H9 (cell line): ENCODE measurements at places on chromosomes 11 and 22. TPM values are rescaled to one million over a fixed set of nuclear protein-coding genes. Genes with fewer than 3 reads are reported as not detected.
A peak's percentile ranks its signal among the peaks of the same experiment; 100 is the strongest.

Gene PLA2G3
- 8.2 and 8.3 TPM in 2 replicates for total RNA-seq

Gene RTN4RL2
- 7.0 and 7.1 TPM in 2 replicates for total RNA-seq

- H3K4me1 ChIP-seq, result no peaks in the 10 kb centered on the region
- no peak overlapping the region for H3K27ac ChIP-seq
- H3K4me3 ChIP-seq, result peak overlapping the region; percentile 44; the same call in 1 of the 3 replicates
- no peaks in the 10 kb centered on the region; the same call in none of the 3 replicates for H3K36me3 ChIP-seq
- DNase-seq, result no peak
Observed at GRCh38 chr11:65538232-65538914, 13.5 kb downstream of the SCYL1 start.

DNA sequence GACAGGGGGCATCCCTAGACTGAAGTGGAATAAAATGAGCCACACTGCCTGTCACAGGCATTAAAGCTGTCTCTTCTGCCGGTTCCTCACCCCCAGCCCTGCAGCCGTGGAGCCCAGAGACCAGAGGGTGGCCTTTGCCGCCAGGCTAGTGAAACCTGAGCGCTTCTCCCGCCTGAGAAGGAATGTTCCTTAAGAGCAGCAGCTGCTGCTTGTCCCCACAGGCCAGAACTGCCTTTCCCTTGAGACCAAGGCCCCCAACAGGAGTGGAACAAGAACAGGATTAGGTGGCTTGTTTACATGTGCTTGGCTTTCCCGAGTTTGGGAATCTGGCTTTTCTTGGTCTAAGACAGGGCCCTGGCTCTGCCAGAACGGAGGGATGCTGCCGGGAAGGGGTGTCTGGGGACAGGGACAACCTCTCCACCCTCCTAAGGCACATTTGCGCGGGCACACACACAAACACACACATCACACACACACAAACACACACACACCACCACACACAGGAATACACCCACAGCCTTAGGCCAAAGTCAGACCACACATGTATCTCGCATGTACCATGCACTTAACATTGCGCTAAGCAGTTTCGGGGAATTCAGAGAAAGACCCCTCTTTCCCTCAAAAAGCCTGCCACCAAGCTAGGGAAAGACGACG lies 91.8 kb downstream of the FEZ1 start:
- peak overlapping the region; percentile 3; the same call in 1 of the 3 replicates for H3K4me3 ChIP-seq
- peaks cover 9% of the 10 kb centered on the region; the same call in 1 of the 2 replicates for H3K36me3 ChIP-seq
- no peaks in the 10 kb centered on the region for H3K27me3 ChIP-seq
- no peak overlapping the region for H3K27ac ChIP-seq

DNA sequence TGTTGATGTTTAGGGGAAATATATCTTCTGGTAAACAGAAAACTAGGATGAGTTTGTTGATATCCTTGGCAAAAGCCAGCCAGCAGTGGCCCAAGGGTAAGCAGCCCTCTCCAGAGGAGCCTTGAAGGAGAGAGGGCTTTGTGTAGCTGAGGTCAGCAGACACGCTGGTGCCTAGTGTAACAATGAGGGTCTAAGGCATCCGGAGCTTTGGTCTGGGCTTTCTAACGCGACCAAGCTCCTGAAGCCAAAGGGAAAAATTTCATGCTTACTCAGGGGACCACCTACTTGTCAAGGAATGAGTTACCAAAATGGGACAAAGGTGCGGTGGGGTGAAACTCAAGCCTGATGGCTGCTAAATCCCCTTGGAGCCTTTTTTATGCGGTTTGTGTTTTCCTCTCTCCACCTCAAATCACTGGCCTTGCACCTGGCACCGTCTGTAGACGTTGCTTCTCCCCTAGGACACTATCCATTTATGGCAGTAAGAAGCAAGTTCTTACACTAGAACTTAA lies 134.9 kb downstream of the DBX1 start:
- DNase-seq, result peak; percentile 39
- H3K27ac ChIP-seq, result peak overlapping the region; percentile 16
- H3K27me3 ChIP-seq, result no peaks in the 10 kb centered on the region
- H3K36me3 ChIP-seq, result no peaks in the 10 kb centered on the region; the same call in 2 of the 3 replicates
- peak overlapping the region; percentile 89 for H3K4me3 ChIP-seq
